Panc1 (cell line): ENCODE measurements at places on chromosomes 12 and 14. TPM values are rescaled to one million over a fixed set of nuclear protein-coding genes. Genes with fewer than 3 reads are reported as not detected.

DNA sequence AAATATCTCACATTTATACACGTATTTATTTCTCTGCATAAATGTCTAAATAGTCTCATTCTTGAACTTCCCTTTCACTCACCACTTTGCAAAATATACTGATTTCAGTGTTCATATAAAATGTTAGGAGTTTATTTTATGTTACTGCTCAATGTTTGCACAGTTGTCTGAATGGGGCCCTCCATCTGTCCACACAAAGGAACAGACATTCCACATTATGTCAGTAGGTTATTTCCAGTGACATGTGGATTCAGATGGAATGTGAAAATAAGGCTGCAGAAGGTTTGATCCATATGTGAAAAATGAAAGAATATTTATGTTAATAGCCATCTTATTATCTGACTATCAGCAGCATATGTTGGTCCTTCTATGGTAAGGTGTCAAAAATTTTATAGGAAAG is 994.4 kb upstream of the SEL1L start:
- no peaks in the 10 kb centered on the region for H3K36me3 ChIP-seq
- H3K27ac ChIP-seq, result no peak overlapping the region
- H3K27me3 ChIP-seq, result no peaks in the 10 kb centered on the region
- no peak for DNase-seq
- no peaks in the 10 kb centered on the region for H3K4me1 ChIP-seq

MON2 gene
- 30.1 TPM for total RNA-seq

GRCh38 chr12:93139028-93139665 is 210.1 kb upstream of the EEA1 start:
- H3K27ac ChIP-seq, result no peak overlapping the region
- no peaks in the 10 kb centered on the region for H3K4me1 ChIP-seq
- H3K27me3 ChIP-seq, result no peaks in the 10 kb centered on the region
- DNase-seq, result no peak

GRCh38 chr14:81384900-81385299 is 15.2 kb downstream of the STON2 start:
- no peak for DNase-seq
- no peaks in the 10 kb centered on the region for H3K4me1 ChIP-seq
- H3K27me3 ChIP-seq, result no peaks in the 10 kb centered on the region
- no peaks in the 10 kb centered on the region for H3K36me3 ChIP-seq
- no peak overlapping the region for H3K27ac ChIP-seq

GRCh38 chr14:94081386-94081820 is 293 bp downstream of the IFI27L1 start:
- no peaks in the 10 kb centered on the region for H3K27me3 ChIP-seq
- peaks cover 14% of the 10 kb centered on the region for H3K36me3 ChIP-seq
- DNase-seq, result no peak
- H3K4me1 ChIP-seq, result peaks cover 8% of the 10 kb centered on the region
- peak overlapping the region; percentile 82 for H3K27ac ChIP-seq

DNA sequence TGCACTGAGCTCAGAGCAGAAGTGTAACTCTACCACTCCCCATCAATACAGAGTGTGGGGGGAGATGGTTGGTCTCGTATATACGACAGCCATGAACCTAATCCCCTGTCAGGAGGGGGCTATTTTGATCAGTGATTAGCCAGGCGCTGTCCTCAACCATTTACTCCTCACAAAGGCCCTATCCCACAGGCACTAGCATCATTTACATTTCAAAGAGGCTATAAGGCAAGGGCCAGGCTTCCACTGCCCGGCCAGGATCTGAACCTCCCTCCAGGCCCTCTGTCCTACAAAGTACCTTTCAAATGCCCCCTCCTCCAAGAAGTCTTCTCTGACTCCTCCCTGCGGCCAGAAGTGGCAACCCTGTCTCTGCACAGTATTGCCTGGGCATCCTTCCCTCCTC is 74.7 kb downstream of the ITPK1 start:
- no peaks in the 10 kb centered on the region for H3K27me3 ChIP-seq
- DNase-seq, result no peak
- H3K4me3 ChIP-seq, result no peak overlapping the region
- H3K27ac ChIP-seq, result no peak overlapping the region

GRCh38 chr12:84435682-84436081 is 476.9 kb downstream of the SLC6A15 start:
- H3K27me3 ChIP-seq, result no peaks in the 10 kb centered on the region
- no peaks in the 10 kb centered on the region for H3K36me3 ChIP-seq
- no peak overlapping the region for H3K4me3 ChIP-seq
- H3K4me1 ChIP-seq, result no peaks in the 10 kb centered on the region
- DNase-seq, result no peak
